Renal cortex interstitium (tissue), 15 donors: ENCODE measurements at places on chromosomes 12 and 14. TPM values are rescaled to one million over a fixed set of nuclear protein-coding genes. Genes with fewer than 3 reads are reported as not detected.

The SPX gene
- polyA plus RNA-seq = 13.2 TPM

The JAG2 gene
- 8.1 TPM for polyA plus RNA-seq

The KRT3 gene
- polyA plus RNA-seq = not detected

The NTN4 gene
- polyA plus RNA-seq = 84.1 TPM

The ANO4 gene
- 2.3 TPM for polyA plus RNA-seq

The ALDH2 gene
- 97.2 TPM for polyA plus RNA-seq

The ACSS3 gene
- polyA plus RNA-seq = 22.7 TPM

The COCH gene
- polyA plus RNA-seq = 4.3 TPM

The FERMT2 gene
- polyA plus RNA-seq = 191 TPM

The MYF5 gene
- polyA plus RNA-seq = not detected

The NPAS3 gene
- polyA plus RNA-seq = 8.7 TPM

The C12orf54 gene
- polyA plus RNA-seq = 0.82 TPM

The SERPINA12 gene
- polyA plus RNA-seq = 0.30 TPM

The CD69 gene
- polyA plus RNA-seq = 1.3 TPM

The SLC2A13 gene
- 11.7 TPM for polyA plus RNA-seq

The NR4A1 gene
- polyA plus RNA-seq = 43.3 TPM

The SOAT2 gene
- polyA plus RNA-seq = 2.3 TPM

The CSAD gene
- polyA plus RNA-seq = 44.3 TPM

The OR4Q2 gene
- not detected for polyA plus RNA-seq

The PIWIL1 gene
- 0.43 TPM for polyA plus RNA-seq

The ASPG gene
- polyA plus RNA-seq = 10.1 TPM

The CCDC197 gene
- polyA plus RNA-seq = not detected

The KRT6A gene
- polyA plus RNA-seq = not detected

The ACSM4 gene
- 0.17 TPM for polyA plus RNA-seq

The CACNA2D4 gene
- polyA plus RNA-seq = 3.6 TPM

The CLEC7A gene
- 4.1 TPM for polyA plus RNA-seq
